SK-N-SH (cell line): ENCODE measurements at places on chromosomes 11 and 22.

GRCh38 chr22:46900549-46900948 is 138.1 kb downstream of the TBC1D22A start:
- no peak for DNase-seq

DNA sequence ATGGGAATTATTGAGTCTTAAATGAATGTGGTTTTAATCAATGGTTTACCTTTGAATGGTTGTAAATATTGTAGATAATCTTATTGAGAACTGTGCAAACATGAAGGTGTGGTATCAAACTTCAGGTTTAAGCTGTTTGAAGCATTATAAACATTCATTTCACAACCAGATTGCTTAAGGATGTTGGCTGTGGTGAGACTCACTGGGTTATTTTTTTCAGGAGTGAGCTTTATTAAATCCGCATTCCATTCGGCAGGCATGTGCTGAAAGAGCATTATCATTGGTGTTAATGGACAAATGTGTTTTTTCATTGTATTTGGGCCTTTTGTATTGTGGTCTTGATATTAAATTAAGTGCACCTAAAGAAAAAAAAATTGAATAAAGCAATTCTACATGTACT is 9.7 kb downstream of the MMP3 start:
- no peak for DNase-seq

DNA sequence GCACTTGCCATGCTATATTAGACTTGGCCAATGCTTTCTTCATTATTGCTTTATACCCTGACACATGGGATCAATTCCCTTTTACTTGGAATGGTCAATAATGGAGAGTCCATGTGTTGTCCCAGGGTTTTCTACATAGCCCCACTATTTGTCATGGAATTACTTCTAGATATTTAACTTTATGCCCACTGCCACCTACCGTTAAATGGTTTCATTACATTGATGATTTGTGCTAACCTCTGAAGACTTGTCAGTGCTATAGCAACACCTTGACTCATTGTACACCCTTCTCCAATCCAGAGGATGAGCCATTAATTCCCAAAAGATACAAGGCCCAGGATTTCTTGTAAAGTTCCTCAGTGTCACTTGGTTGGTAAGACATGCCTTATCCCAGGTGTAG is 31.4 kb upstream of the SLC22A25 start:
- no peak for DNase-seq

DNA sequence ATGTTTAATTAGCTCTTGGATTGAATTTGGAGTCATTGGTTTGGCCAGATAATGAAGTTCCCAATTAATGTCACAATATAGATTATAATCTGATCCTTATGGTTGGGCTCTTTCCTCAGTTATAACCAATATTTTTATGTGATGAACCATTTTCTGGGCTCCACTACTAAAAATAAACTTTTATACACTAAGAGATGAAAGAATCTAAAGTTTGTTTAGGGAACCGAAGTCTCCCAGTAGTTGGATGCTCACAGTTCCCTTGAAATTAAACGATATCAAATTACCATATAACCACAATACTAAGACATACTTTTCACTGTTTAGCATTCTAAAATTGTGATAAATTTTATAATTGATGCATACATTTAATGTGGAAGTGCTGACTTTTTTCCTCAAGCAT is 47.0 kb upstream of the ARHGAP42 start:
- DNase-seq = no peak
